ENCODE measurements at places on chromosomes 6 and 20. TPM values are rescaled to one million over a fixed set of nuclear protein-coding genes. Genes with fewer than 3 reads are reported as not detected.

DNA sequence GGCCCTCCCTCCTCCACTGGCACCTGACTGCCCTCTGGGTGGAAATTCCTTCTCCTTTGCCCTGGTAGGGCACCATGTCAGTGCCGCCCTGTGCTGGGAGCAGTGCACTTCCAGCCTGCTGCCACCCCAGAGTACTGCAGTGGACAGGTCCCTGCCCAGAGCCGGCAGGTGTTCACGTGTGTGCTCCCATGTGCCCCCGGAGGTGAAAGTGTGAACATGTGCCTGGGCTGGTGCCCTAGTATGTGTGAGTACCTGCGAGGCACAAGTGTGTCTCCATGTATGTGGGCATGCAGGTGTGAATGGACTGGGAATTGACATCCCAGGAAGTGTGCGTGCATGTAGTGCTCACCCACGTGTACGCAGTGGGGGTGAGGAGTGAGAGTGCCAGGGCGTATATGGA lies 29.4 kb downstream of the SDCBP2 start:
- H3K27ac ChIP-seq, result no peak overlapping the region
- H3K36me3 ChIP-seq, result no peaks in the 10 kb centered on the region
- H3K27me3 ChIP-seq, result no peaks in the 10 kb centered on the region
- DNase-seq, result no peak
- H3K4me3 ChIP-seq, result no peak overlapping the region

DNA sequence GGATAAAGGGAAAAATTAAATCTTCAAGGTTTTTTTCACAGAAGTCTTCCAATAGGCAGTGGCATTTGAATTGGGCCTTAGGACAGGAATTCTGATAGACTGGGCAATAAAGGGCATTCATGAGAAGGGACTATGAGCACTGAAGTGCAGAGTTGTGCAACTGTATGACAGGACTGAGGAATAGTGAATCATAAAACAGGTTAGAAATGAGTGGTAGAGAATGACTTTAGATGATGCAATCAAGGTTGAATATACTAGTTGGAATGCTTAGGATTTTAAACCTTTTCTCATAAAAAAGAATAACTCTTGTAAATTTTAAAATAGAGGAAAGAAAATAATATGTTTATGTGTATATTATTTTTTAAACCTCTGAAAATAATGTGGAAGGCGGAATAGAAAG lies 944.7 kb downstream of the PHF3 start:
- H3K27me3 ChIP-seq, result no peaks in the 10 kb centered on the region
- no peak overlapping the region for H3K27ac ChIP-seq
- no peaks in the 10 kb centered on the region for H3K36me3 ChIP-seq
- H3K4me1 ChIP-seq, result no peaks in the 10 kb centered on the region
- no peak overlapping the region for H3K4me3 ChIP-seq
- DNase-seq, result no peak

DNA sequence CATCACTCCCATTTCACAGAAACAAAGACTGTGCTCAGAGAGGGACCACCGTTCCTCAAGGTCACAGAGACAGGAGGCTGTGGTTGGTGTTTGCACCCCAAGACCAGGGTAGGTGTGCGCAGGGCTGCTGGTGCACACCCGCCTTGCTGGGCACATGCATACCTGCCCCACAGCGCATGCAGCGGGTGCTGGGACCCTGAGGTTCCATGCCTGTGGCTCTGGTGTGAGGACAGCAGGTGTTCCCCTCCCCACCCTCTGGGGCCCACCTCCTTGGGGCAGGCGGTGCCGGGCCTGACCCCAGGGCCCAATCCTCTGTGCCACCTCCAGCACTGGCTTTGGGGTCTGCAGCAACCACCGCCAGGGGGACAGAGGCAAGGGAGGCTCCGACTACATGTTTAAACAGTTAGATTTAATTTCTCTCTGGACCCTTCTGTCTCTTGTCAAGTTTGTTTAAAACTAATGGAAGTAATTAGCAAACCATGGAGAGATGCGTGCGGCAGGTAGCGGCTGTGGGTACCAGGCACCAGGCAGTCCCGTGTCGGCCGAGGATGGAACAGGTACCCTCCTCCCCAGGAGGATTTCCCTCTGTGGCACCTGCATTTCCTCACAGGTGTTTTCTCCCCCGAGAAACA lies 327.8 kb downstream of the TAF4 start:
- H3K36me3 ChIP-seq, result no peaks in the 10 kb centered on the region
- H3K27ac ChIP-seq, result no peak overlapping the region
- no peaks in the 10 kb centered on the region for H3K4me1 ChIP-seq

- H3K27me3 ChIP-seq, result no peaks in the 10 kb centered on the region
- H3K4me1 ChIP-seq, result peaks cover 13% of the 10 kb centered on the region
- DNase-seq, result no peak
- no peaks in the 10 kb centered on the region for H3K36me3 ChIP-seq
These were observed 28.3 kb downstream of the FYN start for GRCh38 chr6:111844921-111845320.

DNA sequence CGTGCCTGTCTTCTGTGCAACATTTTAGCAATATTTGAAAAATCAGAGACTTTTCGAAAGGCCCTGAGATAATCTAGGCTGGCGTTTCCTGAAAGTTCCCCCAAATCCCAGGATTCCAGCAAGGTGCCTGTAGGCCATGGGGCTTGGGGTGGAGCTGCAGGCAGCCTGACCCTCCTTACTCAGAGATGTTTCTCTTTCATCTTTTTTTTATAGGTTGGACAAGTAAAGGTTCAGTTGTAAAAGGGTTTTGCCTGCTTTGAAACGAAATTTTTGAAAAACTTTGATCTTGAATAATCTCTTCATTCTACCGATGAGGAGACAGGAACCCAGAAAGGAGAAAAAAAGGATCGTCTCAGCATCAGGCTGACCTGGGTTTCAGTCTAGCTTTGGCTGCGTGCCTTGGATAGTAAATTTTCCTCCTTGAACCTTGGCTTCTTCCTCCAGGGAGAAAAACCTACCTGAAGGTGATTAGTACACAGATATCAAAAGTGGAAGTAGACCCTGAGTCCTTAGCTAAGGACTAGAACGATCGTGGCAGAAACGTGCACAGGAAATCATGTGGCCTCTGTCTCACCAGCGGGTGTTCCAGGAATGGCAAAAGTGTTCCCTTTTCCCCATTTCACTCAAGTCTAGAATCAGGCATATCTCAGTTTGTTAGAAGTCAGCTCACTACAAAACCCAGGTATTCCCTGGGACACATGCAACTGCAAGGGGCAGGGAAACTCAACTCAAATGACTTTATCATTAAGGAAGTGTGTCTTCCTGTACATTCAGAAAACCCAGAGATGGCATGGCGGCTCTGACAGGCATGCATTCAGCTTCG lies 128.2 kb upstream of the PTPN1 start:
- no peak overlapping the region for H3K27ac ChIP-seq
- no peaks in the 10 kb centered on the region for H3K27me3 ChIP-seq
- H3K4me1 ChIP-seq, result peaks cover 15% of the 10 kb centered on the region
- H3K36me3 ChIP-seq, result no peaks in the 10 kb centered on the region
- no peak for DNase-seq
- H3K4me3 ChIP-seq, result no peak overlapping the region

GRCh38 chr20:25056690-25057233 lies 1.2 kb downstream of the ACSS1 start:
- H3K4me3 ChIP-seq, result peak overlapping the region; percentile 80
- peaks cover 43% of the 10 kb centered on the region for H3K4me1 ChIP-seq
- H3K27ac ChIP-seq, result peak overlapping the region; percentile 74
- H3K36me3 ChIP-seq, result no peaks in the 10 kb centered on the region
- DNase-seq, result no peak

The HFE gene
- total RNA-seq, result 4.2 TPM
